ENCODE measurements at places on chromosomes 6 and 20.

DNA sequence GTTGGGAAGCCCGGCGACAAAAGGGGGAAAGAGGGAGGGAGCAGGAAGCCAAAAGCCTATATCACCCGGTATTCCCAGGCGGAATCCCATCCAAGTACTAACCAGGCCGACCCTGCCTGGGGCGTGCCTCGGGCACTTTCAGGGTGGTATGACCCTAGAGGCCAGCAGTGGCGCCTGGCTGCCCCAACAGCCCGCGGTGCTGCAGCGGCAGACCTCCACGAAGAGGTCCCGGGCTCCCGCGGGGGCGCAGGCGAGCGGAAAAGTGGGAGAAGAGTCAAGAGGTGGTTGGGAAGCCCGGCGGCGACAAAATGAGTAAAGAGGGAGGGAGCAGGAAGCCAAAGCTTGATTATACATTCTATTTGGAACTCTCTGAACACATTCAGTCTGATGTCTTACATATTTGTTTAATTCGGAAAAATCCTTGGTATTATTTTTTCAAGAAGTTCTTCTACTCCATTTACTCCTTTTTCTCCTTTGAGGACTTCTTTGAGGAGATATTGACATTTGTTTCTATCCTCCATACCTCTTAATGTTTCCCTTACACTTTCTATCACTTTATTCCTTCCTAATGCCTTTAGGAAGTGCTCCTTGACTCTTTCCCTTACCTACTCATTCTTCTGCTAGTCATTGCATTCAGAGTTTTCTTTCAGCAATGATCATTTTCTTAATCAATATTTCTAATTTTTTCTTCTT, 11.5 kb downstream of the TREML4 start:
- peak; percentile 12 for DNase-seq

DNA sequence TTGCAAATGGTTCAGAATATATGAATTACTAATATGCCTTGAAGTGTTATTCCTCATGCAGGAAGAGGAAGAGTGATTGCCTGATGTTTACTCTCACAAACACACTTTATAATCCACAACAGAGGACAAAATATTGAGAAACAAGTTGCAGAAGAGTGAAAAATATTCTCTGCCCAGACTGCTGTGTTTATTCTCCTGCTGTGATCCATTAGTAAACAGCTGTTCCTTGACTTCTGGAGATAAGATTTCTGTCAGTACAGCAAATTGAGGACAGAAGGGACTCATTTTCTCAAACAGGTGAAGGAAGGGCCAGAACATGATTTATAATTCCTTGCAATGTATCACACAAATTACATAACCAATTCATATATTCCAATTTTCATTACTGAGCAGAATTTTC, 148.0 kb downstream of the EPM2A start:
- no peak for DNase-seq

DNA sequence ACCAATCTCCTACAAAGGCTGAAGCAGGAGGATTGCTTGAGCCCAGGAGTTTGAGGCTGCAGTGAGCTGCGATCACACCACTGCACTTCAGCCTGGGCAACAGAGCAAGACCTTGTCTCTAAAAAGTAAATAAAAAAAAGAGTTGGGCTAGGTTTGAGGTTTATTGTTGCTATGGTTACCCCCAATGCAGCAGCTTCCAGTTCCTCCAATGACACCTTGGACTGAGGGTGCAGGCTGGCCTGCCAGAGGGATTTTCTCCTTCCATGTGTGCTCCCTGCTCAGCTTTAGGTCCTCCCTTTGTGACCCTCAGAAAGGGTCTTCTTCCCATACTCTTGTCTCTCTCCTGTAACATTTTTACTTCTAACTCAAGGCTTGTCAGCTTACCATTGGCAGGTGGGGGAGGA, 10.6 kb upstream of the TBC1D20 start:
- DNase-seq = no peak

- DNase-seq = no peak
Observed at GRCh38 chr6:165776691-165777090, 113.7 kb upstream of the PDE10A start.

GRCh38 chr6:24831771-24832716, 33.3 kb upstream of the ARMH2 start:
- no peak for DNase-seq

DNA sequence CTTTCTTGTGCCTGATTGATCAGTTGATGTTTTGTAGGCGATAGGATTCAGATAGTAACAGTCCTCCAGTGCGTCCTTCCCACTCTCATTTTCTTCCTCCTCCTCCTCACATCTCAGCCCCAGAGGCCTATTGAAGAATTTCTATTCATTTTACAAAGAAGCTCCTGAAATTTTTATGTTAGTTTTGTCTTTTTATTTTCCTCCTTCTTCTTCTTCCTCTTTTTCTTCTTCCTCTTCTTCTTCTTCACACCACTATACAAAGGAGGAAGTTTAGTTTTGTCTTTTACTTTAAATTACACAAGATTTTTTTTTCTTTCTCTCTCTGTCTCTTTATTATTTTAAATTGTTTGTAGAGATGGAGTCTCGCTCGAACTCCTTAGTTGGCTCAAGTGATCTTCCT, 19.1 kb downstream of the BTN2A1 start:
- no peak for DNase-seq

All from ureter (tissue), 1 donor.